Smooth muscle cell of the brain vasculature (primary cell): ENCODE measurements at places on chromosomes 13 and 19.

GRCh38 chr19:2661615-2662014, 40.9 kb downstream of the GNG7 start:
- no peak for DNase-seq

- DNase-seq, result peak; percentile 82
These were observed 217.3 kb downstream of the LHFPL6 start for GRCh38 chr13:39385621-39386231.

DNA sequence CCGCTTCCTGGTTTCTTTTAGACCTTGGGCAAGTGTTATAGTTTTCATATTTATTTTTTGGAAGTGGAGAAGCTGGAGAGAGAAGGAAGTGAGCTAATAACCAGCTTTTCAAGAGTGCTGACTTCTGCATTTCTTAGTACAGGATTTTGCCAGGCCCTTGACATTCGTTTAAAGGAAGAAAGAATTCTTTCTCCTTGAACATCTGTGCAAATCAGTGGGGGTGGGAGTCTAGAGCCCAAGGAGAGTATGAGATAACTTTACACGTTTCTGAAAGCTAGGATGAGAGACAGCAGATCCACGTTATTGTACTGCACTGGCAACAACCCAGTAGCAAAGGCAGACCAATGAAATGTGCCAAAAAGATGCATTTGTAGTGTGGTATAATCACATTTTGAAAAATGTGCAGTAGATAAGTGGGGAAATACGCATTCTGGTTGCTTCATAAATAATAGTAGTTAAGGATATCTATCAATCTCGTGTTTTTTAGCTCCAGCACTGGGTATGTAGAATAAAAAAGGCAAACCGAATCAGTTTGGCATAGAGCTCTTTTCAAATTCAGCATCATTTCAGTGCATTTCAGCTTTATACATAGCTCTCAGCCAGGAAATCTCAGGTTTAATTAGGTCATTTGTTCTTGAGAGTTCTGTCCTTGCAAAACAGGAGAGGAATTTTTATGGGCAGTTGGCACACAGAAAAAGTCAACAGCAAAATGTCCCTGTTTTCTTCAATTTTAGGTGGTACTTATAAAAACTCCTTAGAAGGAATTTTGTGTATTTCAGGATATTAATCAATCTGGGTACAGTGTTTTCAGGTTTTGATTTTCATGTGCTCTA, 4.3 kb downstream of the RNF113B start:
- no peak for DNase-seq

GRCh38 chr13:105341758-105342157, 1193.7 kb downstream of the EFNB2 start:
- DNase-seq, result no peak

DNA sequence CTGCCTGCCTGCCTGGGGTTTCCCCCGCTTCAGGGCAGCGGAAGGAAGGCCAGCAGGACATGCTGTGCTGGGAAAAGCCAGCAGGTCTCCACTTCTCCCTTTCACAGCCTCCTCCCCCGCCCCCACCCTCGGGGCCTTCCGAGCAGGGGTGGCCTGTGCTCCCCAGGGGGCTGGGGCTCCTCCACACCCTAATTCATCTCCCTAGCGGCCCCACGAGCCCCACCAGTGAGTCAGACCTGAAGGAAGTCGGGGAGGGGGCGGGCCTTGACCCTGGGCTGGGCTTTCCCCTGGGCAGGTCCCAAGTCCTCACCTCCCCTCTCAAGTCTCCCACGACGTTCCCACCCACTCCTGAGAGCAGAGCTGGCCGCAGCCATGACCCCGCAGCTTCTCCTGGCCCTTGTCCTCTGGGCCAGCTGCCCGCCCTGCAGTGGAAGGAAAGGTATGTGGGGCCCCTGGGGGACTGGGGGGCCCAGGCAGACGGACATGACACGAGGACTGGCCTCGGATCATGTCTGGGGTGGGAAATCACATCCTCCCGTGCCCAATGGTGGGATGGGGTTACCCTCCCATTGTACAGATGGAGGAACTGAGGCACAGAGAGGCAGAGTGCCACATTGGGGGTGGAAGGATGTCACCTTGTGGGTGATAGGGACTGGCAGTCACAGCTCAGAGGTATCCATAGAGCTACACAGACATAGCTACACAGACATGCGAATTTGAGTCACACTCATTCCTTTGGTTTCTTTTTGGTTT, at the start of gene EBI3:
Gene EBI3, plus strand, starts transcription at position 345 of the 753 bp plus-strand sequence. Its CDS starts 28 bp downstream, at position 373.
- peak; percentile 41 for DNase-seq

DNA sequence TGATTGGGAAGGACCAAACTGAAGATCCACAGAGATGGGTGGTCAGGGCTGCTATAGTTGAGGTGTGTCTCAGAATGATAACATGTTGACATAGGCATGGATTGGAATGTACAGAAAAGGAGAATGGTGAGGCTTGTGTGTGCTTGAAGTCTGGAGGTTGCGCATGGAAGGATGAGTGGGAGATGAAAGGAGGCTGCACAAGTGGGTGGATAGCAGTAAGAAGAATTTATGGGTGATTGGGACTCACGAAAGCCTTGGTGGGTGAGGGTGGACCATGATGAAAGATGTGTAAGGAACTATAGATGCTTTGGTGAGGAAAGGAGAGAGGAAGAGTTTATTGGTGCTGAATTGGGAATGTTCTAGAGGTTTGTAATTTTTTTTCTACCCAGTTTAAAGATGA, 1287.7 kb downstream of the UQCRFS1 start:
- DNase-seq, result no peak

GRCh38 chr13:96958286-96958891, 35.9 kb downstream of the OXGR1 start:
- peak; percentile 2 for DNase-seq

DNA sequence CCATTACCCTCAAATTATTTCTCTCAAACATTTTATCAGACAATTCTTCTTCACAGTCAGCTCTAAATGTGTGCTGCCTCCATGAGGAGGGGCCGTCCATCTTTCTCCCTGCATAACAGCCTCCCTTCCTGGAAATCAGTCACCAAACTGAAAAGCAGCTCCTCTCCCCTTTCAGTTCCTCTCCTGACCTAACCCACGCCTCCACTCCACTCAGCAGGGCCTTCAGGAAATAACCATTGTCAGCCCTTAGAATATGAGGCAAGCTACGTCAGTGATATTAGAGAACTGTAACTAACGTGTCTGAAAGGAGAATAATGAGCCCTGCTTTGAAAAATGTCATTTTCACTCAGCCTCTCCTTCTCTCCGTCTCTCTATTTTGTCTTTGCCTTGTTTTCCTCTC, 116.2 kb downstream of the OLFM4 start:
- no peak for DNase-seq

- no peak for DNase-seq
These were observed 241.0 kb downstream of the OLFM4 start for GRCh38 chr13:53269634-53270033.

GRCh38 chr13:32707471-32707870, 121.2 kb downstream of the PDS5B start:
- no peak for DNase-seq

DNA sequence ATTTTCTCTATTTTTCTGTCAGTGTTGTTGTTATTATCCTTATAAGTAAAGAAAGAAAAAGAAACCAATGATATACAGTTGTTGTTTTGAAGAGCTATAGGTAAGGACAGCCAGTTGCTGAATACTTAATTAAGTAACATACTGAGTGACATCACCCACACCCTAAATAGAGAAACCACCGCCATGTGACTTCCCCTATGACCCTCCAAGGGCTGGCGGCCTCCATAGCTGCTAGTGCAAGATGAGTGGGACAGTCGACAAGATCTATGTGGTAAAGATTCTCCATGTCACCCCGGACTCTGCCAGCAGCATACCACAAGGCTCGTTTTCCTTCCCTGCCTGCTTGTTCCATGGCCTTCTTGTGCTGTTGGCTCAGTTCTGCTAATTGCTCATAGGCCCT, 221.1 kb downstream of the DNAJC15 start:
- no peak for DNase-seq
